GM12891 (cell line): ENCODE measurements at places on chromosomes 1 and 21.

DNA sequence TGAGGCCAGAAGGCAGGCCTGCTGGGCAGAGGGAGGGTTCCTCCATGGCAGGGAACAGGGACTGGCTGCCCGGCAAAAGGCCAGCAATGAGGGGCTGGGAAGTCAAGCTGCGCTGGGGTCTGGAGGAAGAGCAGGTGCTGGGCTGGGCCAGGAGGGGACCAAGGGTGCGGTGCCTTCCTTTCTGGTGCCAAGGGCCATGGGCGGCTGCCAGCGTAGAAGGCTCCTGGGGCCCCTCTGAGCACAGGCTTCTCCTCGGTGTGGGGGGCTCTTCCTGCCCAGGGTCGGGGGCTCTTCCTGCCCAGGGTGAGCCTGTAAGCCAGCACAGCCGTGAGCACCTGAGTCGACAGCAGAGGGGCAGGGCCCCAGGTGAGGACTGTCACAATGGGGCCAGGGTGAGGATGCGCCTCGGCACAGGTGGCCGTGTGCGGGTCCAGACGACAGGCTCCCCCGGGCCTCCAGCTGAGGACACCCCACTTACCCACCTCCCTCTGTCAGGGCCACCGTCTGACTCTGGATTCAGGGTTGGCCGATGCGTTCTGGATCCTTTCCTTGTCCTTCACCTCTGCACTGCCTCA, 10.7 kb upstream of the DNMT3L start:
- DNase-seq = no peak

GRCh38 chr1:27785781-27786455, 12.9 kb downstream of the STX12 start:
- DNase-seq = no peak

GRCh38 chr21:45455674-45456583, 51.0 kb downstream of the COL18A1 start:
- DNase-seq = no peak

DNA sequence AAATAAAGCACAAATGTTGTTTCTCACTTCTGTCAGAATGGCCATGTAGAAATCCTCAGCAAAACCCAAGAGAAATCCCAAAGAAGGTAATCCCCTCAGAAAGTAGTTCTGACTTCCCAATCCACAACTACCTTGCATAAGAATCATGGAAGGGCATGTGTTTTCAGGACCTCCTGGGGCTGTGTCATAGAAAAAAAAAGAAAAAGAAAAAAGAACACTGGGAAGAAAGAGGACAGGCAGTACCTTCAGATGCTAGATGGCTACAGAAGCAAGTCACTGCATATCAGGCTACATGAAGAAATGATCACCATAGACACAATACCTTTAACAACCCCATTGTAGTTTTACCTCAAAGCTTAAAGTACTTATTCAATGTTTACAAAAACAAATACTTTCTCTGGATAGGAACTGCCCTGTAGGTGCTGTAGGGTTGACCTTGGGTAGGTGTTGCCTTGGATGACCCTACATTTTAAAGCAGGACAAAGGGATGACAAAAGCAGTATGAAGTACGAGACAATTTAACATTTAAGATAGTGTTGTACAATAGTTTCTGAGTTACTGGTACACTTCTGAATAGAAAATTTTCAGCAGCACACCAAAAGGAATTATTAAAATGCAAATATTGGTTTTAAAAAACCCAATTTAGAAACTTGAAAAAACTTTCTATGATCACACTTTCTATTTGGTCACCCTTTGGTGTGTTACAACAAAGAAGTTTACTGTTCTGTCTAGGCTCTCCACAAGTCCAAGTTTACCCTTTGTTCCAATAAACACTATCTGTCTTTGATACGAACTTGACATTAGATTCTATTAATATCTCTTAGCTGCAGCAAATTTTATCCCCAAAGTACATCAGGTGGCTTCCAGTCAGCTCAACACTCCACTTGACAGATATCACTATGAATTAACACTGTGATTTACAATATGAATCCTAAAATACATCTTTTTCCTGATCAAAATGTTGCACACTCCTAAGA, 5.0 kb downstream of the TRIT1 start:
- no peak for DNase-seq

DNA sequence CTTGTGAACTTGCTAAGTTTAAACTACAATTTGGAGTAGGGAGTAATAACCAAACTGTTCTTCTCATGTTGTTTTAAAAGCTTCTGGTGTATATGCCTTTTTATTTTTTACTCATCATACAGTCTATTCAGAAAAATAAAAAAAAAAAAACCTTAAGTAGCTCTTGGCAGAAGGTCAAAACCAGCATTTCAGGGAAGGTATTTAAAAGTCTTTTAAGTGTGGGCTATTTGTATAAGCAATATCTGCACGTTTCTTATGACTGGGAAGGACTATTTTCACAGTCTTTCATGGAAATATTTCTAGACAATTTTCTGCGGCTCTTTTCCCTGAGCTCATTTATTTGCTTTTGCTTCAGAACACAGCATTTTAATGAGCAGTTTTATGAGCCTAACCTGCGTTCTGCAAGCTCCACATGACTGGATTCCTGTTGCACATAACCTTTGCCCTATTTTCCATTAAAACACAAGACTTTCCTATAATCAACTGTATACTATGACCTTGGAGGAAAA, 60.9 kb upstream of the C1orf105 start:
- no peak for DNase-seq

DNA sequence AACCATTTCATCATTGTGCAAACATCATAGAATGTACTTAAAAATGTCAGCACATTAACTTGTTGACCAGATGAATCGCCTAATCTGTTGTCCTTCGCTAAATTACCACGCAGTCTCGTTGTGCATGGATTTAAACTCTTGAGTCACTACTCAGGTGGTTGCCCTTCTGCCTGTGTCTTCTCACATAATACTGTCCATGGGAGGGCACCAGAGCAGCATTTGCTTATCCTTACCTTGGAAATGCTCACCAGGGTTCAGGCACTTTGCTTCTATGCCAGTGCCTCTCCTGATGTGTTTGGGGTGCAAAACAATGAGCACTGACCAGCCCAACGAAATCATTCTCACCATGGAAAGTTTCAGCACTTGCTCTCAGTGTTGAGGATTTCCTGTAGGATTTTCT, 559.9 kb downstream of the RWDD3 start:
- no peak for DNase-seq

DNA sequence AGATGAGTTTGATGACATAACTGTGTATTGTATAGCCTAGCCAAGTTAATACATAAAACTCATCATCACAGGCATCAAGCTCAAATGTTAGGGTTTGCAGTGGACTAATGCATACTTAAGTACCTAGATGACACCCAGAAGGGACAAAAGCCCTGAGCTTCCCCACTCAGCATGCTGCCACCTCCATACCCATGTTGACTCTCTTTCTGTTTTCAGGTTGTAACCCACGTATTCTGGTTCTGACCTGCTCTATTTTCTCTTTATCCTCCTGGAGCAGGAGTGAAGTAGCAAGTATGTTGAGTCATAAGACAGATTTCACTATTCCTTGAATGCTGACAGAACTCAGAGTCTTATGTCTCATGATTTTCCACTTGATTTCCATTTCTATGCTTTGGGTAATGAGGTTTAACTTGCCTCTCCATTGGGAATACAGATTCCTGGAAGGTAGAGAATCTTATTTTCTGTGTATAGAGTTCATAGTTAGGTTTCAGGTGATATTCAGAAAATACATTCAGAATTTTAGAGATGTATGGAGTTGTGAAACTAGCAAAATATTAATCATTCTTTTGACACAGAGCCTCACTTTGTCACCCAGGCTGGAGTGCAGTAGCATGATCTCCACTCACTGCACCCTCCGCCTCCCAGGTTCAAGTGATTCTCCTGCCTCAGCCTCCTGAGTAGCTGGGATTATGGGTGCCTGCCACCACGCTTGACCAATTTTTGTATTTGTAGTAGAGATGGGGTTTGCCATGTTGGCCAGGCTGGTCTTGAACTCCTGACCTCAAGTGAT, 122.5 kb upstream of the KCNJ15 start:
- no peak for DNase-seq

GRCh38 chr1:110305900-110306420, 33.2 kb upstream of the RBM15 start:
- no peak for DNase-seq

GRCh38 chr1:235883261-235883927, 16.7 kb upstream of the LYST start:
- DNase-seq = no peak

DNA sequence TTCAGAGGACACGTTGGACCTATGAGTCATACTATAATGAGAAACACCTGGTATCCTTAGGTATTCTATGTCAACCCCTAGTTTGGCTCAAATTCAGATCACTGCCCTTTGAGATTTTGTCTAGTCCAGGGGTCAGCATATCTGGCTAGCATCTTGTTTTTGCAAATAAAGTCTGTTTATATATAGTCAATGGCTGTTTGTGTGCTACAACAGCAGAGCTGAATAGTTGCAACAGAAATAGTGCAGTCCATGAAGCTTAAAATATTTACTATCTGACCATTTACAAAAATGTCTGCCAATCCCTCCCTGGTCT, 48.5 kb upstream of the EDEM3 start:
- no peak for DNase-seq

DNA sequence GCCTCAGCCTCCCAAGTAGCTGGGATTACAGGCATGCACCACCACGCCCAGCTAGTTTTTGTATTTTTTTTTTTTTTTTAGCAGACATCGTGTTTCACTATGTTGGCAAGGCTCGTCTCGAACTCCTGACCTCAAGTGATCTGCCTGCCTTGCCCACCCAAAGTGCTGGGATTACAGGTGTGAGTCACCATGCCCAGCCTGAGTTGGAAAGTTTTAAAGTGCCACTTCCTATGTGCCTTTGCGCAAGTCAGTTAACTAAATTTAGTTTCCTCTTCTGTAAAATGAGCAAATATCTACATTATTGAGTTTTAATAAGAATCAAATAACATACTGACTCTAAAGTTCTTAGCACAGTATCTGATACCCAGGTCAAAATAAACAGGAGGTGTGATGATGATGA, 12.4 kb downstream of the SLC19A2 start:
- no peak for DNase-seq

DNA sequence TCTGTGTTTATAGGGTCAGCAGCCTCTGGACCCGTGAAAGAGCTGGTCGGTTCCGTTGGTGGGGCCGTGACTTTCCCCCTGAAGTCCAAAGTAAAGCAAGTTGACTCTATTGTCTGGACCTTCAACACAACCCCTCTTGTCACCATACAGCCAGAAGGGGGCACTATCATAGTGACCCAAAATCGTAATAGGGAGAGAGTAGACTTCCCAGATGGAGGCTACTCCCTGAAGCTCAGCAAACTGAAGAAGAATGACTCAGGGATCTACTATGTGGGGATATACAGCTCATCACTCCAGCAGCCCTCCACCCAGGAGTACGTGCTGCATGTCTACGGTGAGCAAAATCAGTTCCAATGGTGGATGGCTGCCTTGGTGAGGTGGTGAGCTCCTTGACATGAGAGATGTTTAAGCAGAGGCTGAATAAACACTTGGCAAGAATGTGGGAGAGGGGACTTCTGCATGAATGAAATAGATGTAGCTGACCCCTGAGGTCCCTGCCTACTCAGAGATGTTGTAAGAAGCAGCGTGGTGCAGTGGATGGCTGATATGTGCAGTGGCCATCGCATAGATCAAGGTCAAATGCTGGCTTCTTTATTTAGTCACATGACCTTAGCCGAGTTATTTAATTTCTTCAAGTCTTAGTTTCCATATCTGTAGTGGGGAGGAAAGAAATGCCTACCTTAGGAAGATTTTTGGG, 9.3 kb downstream of the SLAMF7 start:
- no peak for DNase-seq

DNA sequence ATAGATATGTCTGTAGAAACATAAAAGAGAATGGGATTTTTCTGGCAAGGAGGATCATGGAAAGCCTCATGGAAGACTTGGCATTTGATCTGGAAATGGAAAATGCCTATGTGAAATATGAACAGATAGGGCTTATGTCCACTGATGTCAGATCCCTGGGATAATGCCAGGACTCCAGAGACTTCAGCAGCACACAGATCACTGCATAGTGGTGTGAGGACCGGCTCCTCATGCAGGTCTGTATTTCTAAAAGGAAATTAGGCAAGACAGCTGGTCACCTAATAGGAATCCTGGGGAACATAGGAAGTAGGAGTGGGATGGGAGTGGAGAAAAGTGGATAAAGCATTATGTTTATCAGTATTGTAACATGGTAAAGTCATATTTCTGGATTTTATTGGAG, 56.8 kb upstream of the IPO9 start:
- no peak for DNase-seq

- no peak for DNase-seq
Observed at GRCh38 chr1:69409731-69410456, 157.8 kb upstream of the LRRC7 start.

DNA sequence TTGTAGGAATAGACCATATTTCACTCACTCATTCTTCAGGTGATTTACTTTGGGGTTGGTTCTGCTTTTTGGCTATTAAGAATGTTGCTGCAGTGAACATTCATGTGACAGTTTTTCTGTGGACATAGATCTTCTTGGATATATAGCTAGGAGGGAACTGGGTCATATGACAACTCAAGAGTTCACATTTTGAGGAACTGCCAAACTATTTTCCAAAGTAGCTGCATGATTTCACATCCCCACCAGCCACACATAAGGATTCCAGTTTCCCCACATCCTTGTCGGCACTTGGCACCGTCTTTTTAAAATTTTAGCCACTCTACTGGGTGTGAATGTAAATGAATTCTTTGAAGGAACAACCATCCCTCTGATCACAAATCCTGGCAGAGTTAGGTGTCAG, 126.0 kb downstream of the PRDM2 start:
- no peak for DNase-seq

GRCh38 chr1:23984417-23985186, 4.5 kb upstream of the SRSF10 start:
- DNase-seq = no peak

- DNase-seq = no peak
Observed at GRCh38 chr1:156134716-156135435, 18.5 kb upstream of the SEMA4A start.

- DNase-seq = no peak
Observed at GRCh38 chr1:9909234-9910046, 629 bp downstream of the CTNNBIP1 start.

DNA sequence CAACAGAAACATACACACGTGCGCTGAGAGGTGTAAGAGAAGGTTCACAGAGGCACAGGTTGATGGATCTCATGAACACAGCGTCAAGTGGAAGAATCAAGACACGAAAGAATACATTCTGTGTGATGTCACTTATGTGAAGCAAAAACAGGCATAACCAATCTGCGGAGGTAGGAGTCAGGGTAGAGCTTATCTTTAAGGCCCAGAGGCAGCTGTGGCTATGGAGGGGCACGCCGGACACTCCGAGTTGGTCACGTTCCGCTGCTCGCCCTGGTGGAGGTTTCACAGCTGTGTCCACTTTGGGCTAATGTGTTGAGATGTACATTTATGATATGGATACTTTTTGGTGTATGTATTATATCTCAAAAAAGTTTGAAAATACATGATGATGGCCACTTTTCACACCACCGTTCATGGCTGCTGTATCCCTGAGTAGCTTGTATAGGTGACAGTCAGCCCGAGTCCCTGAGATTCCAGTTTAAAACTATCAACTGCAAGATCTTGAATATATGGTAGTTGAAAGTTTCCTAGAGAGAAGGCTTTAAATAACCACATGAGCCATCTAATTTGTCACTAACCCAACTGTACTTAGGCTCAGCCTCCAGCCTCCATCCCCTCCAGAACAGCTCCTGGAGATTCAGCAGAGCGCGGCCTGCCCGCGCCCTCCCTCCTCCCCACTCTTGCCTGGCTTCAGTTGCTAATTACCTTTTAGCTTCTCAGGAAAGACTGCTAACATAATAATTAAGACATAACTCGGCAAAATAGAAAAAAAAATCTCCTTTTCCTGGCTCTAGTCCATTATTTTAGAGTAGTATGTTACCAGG, 6.7 kb upstream of the ADARB1 start:
- DNase-seq = no peak
